ENCODE measurements at places on chromosomes 3 and 15. TPM values are rescaled to one million over a fixed set of nuclear protein-coding genes. Genes with fewer than 3 reads are reported as not detected.

Gene ST3GAL6
- polyA plus RNA-seq: 4.4 TPM

Gene RHOV
- polyA plus RNA-seq: 0.13 TPM

Gene HDC
- 0.91 TPM for polyA plus RNA-seq

Gene THBS1
- polyA plus RNA-seq: 64.4 TPM

Gene KLHL40
- not detected for polyA plus RNA-seq

Gene CHRM5
- polyA plus RNA-seq: not detected

Gene NBEAL2
- polyA plus RNA-seq: 3.4 TPM

Gene CFAP100
- polyA plus RNA-seq: 0.06 TPM

DNA sequence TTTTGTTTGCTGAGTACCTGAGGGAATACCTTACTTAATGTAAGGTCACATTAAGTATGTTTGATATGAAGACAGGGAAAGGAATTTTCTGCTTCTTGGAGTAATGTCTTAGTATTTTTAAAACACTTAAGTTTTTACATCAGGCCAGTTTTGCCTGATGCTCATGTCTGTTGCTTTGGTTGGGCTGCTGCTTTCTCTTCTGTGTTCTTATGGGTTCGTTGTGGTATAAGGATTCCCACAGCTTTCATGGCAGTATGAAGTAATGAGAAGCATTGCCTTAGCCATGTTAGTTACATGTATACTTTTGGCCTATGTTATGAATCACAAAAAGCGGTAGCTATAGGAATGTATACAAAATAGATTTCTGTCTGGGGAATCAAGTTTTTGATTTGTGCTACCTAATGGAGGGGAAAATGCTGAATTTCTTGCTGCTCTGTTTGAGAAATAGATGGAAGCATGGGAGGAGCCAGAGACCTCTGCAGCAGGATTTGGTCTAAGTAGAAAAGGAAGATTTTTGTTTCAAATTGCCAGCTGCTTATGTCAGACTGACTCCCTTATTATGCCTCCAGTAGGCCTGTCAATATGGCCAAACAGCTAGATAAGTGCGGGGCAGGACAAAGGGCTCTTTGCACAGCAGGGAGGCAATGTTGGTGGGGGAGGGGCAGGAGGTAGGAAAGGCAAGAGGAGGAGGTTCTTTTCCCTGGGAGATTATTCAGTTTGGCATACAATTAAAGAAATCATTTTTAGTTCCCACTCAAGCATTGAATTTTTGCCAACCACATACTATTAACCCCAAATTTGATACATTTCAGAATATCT is 5.2 kb downstream of the SETD5 start:
- DNase-seq: no peak

GRCh38 chr3:33658991-33659848 is 58.8 kb downstream of the CLASP2 start:
- DNase-seq: peak; percentile 68

GRCh38 chr3:2860626-2861025 is 249.5 kb downstream of the IL5RA start:
- DNase-seq: no peak

GRCh38 chr3:53114412-53115074 is 15.7 kb downstream of the RFT1 start:
- DNase-seq: no peak

- no peak for DNase-seq
These were observed 65.7 kb downstream of the TMCC1 start for GRCh38 chr3:129827765-129828164.

GRCh38 chr3:33063651-33064051 is 33.3 kb downstream of the GLB1 start:
- DNase-seq: no peak
